Esophagus squamous epithelium (tissue), 5 donors: ENCODE measurements at places on chromosomes 5 and 9.

DNA sequence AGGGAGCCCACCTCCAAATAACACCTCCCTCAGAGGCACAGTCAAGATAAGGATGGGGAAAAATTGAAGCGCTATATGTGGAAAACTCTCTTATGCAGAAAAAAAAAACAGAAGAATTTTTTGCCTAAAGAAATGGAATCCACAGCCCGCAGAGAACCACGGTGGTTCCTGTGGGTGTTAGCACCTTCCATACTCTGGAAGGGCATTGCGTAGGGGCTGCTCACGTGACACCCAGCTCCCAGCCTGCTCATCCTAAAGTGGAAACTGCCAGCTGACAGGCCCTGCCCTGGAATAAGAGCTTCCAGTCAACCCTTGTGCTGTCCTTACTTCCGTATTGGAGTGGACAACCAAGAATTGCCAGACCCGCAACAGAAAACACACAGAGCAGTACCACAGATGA, 142.5 kb downstream of the FSTL4 start:
- no peak for DNase-seq

DNA sequence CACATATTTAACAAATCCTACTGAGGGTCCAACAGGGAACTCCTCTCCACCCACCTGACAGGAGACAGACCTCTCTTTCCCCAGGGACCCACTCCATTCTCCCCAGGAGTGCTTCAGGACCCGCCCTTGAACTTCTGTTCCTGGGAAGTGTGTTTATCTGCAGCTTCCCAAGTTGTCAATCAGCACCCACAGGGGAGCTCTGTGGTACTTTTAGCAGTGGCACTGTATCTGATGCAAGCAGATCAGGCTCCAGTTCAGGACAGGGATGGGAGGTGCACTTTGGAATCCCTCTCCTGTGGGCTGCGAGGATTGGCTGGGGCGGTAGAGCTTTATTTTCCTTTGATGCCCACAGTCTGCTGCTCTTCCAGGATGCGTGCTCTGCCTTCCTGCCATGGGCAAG, 8.7 kb downstream of the GALNT10 start:
- no peak for DNase-seq

GRCh38 chr5:139689631-139690063, 41.5 kb downstream of the CXXC5 start:
- no peak for DNase-seq

- DNase-seq, result no peak
Measured at GRCh38 chr9:114908104-114908622, 22.2 kb downstream of the TNFSF8 start.

GRCh38 chr5:115229606-115230005, 33.1 kb downstream of the PGGT1B start:
- DNase-seq, result no peak

- DNase-seq, result no peak
Measured at GRCh38 chr9:128689293-128689774, 312 bp downstream of the SET start.

GRCh38 chr5:26691486-26691885, 346.9 kb downstream of the CDH9 start:
- no peak for DNase-seq

DNA sequence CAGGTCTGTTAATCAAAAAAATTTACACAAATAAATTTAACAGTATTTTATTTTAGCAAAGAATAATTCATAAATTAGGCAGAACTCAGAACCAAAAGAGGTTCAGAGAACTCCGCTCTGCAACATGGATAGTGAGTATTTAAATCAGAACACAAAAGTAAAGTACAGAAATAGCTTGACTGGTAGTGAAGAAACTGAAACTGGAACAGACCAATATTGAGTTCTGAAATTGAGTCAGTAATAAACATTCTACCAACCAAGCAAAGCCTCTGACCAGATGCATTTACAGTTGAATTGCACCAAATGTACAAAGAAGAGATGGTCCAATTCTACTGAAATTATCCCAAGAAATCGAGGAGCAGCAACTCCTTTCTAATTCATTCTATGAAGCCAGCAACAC, 1542.8 kb downstream of the EFNA5 start:
- DNase-seq, result no peak

- no peak for DNase-seq
Measured at GRCh38 chr5:9174446-9174845, 371.4 kb downstream of the SEMA5A start.

GRCh38 chr5:155871623-155872022, 455.3 kb upstream of the SGCD start:
- no peak for DNase-seq

DNA sequence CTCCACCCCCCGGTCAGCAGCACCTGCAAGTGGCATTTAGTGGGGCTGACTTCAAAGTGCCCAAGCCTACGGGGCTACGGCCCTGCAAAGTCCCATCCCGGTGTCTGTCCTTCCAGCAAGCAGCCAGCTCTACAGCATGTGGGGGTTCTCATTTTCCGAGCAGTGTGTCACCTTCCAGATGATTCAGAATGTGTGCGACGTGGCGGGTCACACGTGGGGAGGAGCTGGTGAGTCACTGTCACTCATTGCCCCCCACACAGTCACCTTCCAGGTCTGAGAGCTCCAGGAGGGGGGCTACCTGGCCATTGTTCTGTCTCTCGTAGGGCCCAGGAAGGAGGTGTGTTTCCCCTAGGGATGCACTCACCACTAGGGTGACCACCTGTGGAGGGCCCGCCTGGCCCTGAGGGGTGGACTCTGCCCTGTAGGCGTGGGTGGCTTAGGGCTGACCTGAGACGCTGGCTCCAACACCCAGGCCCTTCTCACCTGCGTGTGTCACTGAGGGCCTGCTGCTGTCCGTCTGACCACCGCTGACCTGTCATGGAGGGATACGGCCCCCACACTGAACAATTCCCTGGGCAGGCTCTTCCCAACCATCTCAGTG, 70.2 kb downstream of the SEMA4D start:
- DNase-seq, result no peak

- no peak for DNase-seq
Measured at GRCh38 chr9:71895117-71895516, 15.9 kb downstream of the ABHD17B start.

DNA sequence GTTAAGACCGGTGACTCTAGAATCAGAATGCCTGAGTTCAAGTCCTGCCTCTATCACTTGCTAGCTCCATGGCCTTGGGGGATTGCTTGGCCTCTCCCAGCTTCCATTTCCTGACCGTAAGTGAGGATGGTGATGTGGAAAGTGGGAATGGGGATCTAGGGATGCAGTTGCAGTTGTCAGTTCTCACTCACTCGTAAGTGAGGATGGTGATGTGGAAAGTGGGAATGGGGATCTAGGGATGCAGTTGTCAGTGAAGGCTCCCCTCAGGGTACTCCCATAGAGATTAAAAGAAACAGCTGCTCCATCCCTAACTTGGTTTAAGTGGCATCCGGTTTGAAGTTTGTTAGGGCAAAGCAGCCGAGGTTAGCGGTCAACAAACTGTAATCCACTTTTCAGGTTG, 3.0 kb upstream of the IL9 start:
- DNase-seq, result no peak

- no peak for DNase-seq
Measured at GRCh38 chr5:137669811-137670210, 66.1 kb downstream of the KLHL3 start.

DNA sequence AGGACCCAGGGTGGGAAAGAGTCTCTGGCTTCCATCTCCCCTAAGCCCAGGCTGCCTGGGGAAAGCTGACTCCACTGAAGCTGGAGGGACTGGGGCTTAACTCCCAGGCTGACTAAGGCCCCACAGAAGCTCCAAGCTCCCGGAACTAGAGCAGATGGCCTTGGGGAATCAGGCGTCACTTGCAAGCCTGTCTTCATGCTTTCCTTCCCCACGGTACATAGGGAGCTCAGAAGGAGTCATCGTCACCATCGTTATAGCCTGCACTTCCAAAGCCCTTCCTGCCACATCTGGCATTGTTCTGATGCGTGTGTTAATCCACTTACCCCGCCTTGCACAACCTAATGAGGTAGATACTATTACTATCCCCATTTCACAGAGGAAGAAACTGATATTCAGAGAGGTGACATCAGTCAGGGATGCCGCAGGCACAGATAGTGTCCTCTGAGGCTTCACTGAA, 11.5 kb downstream of the AQP3 start:
- DNase-seq, result no peak

DNA sequence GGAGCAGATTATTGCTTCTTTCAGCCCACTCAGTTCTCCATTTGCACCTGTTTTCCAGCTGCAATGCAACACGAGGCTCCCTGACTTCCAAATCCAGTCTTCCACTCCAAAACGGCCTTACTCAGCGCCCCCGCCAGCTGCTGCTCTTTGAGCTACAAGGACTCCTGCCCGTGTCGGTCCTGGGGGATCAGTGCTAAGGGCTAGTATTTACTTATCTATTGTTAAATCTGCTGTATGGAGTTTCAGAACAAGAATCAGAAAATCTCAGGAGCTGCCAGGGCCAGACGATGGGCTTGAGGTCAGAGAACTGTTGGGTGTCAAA, 44.1 kb downstream of the OR2V1 start:
- no peak for DNase-seq

DNA sequence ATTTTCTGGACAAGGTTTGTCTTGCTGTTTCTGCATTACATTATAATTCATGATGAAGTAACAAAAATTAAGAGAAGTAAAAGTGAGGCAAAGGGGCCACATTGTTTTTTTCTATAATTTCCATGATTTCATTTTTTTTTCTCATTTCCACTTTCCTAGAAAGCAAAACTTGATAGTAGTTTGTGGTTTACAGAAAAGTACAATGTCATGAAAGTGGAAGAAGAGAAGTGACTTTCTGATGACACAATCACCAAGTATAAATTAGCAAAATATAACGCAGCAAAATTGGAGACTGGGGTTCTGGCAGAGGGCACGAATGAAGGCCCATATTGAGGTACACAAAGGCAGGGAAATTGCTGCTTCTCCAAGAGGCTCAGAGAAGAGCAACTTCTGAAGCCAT, 5.0 kb upstream of the IFNA14 start:
- no peak for DNase-seq

DNA sequence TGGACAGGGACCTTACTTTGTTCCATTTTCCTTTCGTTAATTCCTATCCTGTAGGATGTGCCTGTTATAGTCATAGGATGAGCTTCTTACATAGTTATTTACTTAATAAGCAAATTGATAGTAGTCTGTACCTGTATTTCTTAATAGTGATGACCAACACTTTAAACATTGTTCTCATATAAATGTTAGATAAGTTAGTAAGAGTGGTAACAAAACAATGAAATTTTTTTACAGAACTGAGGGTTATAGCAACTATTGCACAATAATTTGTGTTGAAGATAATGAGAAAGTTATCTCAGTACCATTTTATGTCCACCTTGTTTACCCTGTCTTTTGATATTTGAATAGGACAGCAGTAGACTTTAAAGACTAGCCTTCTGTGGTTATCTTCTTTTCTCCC, 162.9 kb upstream of the ELL2 start:
- no peak for DNase-seq

DNA sequence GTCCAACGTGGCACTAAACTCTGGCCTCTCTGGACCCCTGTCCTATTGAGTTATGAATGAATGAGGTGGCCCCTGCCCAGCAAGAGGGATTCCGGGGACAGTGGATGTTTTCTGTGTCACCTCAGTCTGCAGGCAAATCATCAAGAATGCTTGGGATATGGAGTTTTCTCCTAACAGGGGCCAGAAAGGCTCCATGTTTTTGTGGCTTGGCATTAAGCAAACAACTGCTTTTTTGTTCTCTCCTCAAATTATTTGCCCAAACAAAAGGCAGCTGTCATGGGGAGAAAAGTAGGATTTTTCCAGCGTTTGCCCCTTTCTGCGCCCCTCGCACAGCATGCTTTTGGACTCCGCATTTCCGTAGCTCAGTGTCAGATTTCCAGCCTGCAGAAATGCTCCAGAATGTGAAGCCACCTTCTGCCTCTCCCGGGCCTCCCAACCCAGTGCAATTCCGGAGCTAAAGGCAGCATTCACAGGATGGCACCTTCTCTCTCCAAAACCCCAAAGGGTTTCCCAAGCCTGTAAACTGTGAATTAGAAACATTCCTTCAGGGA, 553.3 kb downstream of the CCDC171 start:
- DNase-seq, result no peak

GRCh38 chr5:88833371-88834130, 49.4 kb downstream of the MEF2C start:
- DNase-seq, result no peak

DNA sequence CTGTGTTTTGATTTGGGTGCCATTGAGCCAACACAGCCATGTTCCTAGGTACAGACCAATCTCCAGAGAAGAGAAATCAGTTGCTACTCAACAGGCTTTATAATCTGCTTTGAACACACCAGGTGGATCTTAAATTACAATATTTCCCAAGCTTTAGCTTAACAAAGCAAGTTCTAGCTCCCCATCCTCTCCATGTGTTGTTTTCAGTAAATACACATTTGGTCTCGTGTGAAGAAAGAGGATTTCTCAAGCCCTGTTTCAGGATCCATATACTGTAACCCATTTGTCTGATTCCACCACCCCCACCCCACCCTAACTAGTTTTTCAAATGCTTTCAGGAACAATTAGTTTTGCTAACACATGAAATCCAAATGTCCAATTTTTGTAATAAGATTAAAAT, 109.6 kb upstream of the NIPBL start:
- DNase-seq, result no peak

DNA sequence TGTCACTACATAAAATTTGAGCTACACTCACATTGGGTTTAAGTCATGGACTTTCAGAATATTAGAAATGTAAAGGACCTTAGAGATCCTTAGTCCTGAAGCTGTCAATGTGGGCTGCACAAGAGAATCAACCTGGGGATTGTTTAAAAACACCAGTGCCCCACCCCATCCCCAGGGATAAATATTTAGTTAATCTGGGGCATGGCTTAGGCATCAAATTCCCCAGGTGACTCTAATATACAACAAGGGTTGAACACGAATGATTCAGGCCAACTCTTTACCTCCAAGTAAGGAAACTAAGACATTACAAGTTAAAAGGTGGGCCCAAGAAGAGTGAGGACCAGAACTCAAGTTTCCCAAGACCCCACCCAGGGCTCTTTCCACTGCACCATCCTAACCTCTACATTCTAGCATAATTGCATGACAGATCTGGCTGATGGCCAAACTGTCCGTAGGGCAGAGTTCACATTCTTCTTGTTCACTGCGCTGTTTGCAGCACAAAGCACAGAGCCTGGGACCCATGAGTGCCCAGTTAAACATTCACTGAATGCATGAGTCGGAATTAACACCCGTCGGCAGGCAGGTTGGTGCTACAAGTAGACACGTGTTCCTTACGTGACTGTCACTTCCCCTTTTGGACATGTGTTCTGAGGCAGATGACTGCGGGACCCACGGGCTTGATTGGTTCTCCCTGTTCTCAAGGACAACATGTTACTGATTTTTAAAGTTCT, 25.2 kb downstream of the CYFIP2 start:
- peak; percentile 8 for DNase-seq
